Lung (tissue), 17 donors: ENCODE measurements at places on chromosomes 5 and 9.

DNA sequence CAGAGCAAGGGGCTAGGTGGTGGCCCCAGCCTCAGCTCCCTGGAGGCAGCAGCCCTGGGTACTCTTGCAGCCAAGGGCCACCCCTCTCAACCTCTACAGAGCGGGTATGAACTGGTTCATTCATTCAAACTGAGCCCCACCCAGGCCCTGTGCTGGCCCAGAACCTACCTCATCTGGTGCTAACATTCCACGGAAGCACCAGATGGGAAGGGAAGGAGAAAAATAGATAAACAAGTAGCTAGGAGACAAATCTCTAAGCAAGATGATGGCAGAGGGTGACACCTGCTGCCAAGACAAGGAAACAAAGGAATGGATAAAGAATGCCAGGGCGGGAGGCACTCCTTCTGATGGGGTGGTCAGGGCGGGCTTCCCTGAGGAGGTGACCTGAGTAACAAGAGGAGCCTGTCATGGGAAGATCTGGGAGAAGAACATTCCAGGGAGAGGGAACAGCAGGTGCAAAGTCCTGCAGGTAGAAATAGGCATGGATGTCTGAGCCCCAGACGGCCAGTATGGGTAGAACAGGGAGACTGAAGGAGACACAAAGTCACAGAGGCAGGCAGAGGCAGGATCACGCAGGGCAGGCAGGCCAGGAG, 6.1 kb downstream of the ST6GALNAC4 start:
- peaks cover 24% of the 10 kb centered on the region for H3K4me1 ChIP-seq
- no peak for DNase-seq
- H3K4me3 ChIP-seq = no peak overlapping the region
- peaks cover 4% of the 10 kb centered on the region for H3K36me3 ChIP-seq
- H3K27me3 ChIP-seq = no peaks in the 10 kb centered on the region
- no peak overlapping the region for H3K27ac ChIP-seq

DNA sequence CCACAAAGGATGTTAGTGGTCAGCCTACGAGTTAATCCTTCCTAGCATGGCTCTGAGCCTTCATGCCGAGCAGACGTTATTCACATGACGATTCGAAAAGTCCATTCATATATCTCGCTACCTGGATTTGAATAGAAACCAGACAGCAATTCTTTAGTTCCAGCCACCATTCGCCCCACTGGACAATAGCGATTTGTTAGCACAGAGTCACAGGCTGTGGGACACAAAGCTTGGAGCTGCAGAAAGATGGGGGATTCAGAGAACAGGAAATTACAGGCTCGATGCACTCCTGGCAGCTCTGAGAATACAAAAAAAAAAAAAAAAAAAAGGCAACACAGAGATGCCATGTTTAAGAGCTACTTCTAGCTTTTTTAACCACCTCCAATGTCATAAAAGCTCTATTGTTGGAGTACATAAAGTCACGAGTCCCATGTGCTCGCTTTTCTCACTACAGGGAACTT, 110.7 kb downstream of the NR6A1 start:
- H3K27me3 ChIP-seq = no peaks in the 10 kb centered on the region
- peak overlapping the region; percentile 11 for H3K4me3 ChIP-seq
- peak overlapping the region; percentile 49 for H3K27ac ChIP-seq
- peaks cover 3% of the 10 kb centered on the region for H3K4me1 ChIP-seq

DNA sequence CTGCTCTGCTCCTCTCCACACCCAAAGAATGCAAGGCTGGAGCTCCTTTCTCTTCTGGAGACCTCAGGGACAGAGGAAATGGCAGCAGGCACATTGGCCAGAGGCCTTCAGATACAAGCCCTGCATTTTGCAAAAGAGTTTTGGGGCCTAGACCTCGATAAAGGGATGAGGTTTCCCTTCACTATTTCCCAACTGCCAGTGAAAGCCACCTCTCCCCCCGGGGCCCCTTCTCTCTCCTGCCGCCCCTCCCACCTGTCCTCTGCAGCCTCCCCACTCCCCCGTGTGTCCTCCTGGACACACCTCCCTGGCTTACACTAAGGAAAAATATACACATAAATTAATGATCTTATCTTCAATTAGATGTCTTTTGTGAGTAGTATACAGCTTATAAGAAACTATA, 21.3 kb upstream of the LMNB1 start:
- no peak overlapping the region for H3K4me3 ChIP-seq
- no peak overlapping the region for H3K27ac ChIP-seq
- no peaks in the 10 kb centered on the region for H3K36me3 ChIP-seq
- H3K27me3 ChIP-seq = no peaks in the 10 kb centered on the region
- DNase-seq = no peak

DNA sequence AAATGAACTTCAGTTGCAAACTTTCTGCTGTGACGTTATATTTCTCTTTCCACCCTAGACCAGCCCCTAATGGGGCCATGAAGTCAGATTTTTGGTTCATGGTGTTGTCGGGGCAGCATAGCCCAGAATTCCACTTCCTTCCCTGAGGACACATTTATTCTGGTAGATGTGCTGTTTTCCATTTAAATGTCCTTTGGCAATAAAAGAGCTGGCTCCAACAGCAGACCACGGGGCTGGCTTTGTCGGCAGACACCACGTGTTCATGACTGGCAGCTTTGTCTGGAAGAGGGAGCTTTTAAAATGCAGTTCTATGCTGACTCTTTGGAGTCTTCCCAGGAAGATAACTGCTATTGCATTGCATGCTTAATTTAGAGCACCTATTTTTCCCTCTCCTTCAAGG, 17.6 kb upstream of the LCP2 start:
- no peak overlapping the region for H3K4me3 ChIP-seq
- peaks cover 13% of the 10 kb centered on the region for H3K4me1 ChIP-seq
- H3K36me3 ChIP-seq = no peaks in the 10 kb centered on the region
- peak; percentile 76 for DNase-seq
- H3K27ac ChIP-seq = no peak overlapping the region
- H3K27me3 ChIP-seq = no peaks in the 10 kb centered on the region

GRCh38 chr5:112413611-112414010, 5.5 kb downstream of the EPB41L4A start:
- peaks cover 6% of the 10 kb centered on the region for H3K4me1 ChIP-seq
- no peak for DNase-seq
- H3K27me3 ChIP-seq = no peaks in the 10 kb centered on the region

DNA sequence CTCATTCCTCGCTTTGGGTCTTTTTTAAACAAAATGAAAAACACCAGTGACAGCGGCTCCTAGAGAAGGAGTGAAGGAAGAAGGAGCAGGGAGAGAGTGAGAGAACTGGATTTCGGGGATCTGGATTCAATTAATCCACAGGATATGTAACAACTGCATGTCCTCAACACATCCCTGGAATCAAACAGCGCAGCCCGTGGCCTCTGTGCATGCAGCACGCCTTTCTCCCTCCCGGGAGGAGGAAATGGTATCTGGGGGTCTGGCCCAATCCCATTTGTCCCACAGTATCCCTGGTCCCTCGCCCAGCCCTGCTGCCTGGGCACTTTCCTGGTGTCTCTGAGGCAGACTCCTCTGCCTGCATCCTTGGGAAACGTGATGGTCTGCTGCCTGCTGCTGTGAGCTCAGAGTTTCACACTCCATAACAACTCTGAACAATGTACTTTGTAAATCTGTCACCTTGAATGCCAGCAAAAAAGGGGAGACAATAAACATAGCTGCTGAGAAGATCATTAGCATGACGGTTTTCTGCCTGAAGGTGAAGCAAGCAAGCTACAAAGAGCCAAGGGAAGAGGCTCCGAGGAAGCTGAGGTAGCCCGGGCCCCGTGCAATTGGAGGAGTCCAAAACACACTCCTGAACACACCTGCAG, 56.1 kb downstream of the PTCH1 start:
- DNase-seq = peak; percentile 70
- no peaks in the 10 kb centered on the region for H3K27me3 ChIP-seq
- no peak overlapping the region for H3K4me3 ChIP-seq

- no peaks in the 10 kb centered on the region for H3K4me1 ChIP-seq
- no peak overlapping the region for H3K27ac ChIP-seq
- no peaks in the 10 kb centered on the region for H3K27me3 ChIP-seq
- H3K36me3 ChIP-seq = peaks cover 4% of the 10 kb centered on the region
- DNase-seq = no peak
- no peak overlapping the region for H3K4me3 ChIP-seq
Measured at GRCh38 chr9:33858423-33858822, 41.5 kb downstream of the UBE2R2 start.

- H3K4me1 ChIP-seq = no peaks in the 10 kb centered on the region
- H3K27ac ChIP-seq = no peak overlapping the region
- no peaks in the 10 kb centered on the region for H3K27me3 ChIP-seq
- H3K36me3 ChIP-seq = no peaks in the 10 kb centered on the region
- no peak overlapping the region for H3K4me3 ChIP-seq
Measured at GRCh38 chr5:64347309-64347708, 158.5 kb upstream of the RGS7BP start.

GRCh38 chr9:21096172-21096900, 18.6 kb upstream of the IFNB1 start:
- no peak overlapping the region for H3K4me3 ChIP-seq
- H3K27ac ChIP-seq = peak overlapping the region; percentile 29
- no peaks in the 10 kb centered on the region for H3K36me3 ChIP-seq

GRCh38 chr5:32325062-32325461, 12.3 kb upstream of the MTMR12 start:
- H3K36me3 ChIP-seq = no peaks in the 10 kb centered on the region
- H3K4me3 ChIP-seq = no peak overlapping the region
- peak; percentile 52 for DNase-seq
- H3K4me1 ChIP-seq = no peaks in the 10 kb centered on the region

DNA sequence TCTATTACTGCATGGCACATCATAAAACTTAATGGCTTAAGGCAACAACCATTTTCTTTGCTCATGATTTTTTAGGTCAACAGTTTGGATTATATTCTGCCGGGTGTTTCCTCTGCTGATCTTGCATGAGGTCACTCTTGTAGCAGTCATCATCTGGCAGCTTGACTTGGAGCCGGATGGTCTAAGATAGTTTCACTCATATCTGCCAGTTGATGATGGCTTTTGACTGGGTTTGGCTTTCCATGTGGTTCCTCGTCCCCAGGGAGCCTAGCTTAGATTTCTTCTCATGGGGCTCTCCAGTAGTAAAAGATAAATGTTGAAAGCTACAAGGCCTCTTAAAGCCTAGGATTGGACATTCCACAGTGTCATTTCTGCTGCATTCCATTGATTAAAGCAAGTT, 27.4 kb downstream of the LNPEP start:
- H3K4me3 ChIP-seq = no peak overlapping the region
- peaks cover 3% of the 10 kb centered on the region for H3K4me1 ChIP-seq
- H3K27ac ChIP-seq = peak overlapping the region; percentile 33
- H3K36me3 ChIP-seq = no peaks in the 10 kb centered on the region

- no peaks in the 10 kb centered on the region for H3K36me3 ChIP-seq
- no peaks in the 10 kb centered on the region for H3K4me1 ChIP-seq
- no peak overlapping the region for H3K4me3 ChIP-seq
- peak; percentile 50 for DNase-seq
- peak overlapping the region; percentile 41 for H3K27ac ChIP-seq
- H3K27me3 ChIP-seq = no peaks in the 10 kb centered on the region
Measured at GRCh38 chr5:142295084-142295758, 29.6 kb downstream of the SPRY4 start.

DNA sequence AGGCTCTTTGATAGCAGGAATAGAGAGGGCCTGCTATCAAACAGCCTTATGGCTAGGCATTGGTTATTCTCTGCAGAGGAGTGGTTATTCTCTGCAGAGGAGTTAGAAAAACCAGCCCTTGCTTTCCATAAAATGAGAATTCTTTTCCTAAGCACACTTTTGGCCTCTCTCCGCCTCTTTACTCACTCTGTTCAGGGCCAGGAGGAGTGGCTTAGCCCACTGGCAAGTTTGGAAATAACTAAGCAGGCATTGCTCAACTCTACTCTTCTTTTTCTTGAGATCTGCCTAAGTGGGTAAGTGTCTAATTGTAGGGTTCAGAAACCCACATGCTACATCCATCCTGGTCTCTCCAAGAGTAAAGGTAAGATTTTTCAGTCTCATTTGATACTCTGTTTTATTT, 341.7 kb downstream of the KIAA0825 start:
- no peaks in the 10 kb centered on the region for H3K36me3 ChIP-seq
- peaks cover 5% of the 10 kb centered on the region for H3K27me3 ChIP-seq
- H3K4me1 ChIP-seq = no peaks in the 10 kb centered on the region

GRCh38 chr9:38488156-38488698, 64.0 kb upstream of the IGFBPL1 start:
- H3K27me3 ChIP-seq = no peaks in the 10 kb centered on the region
- no peak overlapping the region for H3K4me3 ChIP-seq
- H3K27ac ChIP-seq = no peak overlapping the region
- H3K36me3 ChIP-seq = no peaks in the 10 kb centered on the region

- DNase-seq = no peak
- no peaks in the 10 kb centered on the region for H3K27me3 ChIP-seq
- H3K4me3 ChIP-seq = no peak overlapping the region
- H3K36me3 ChIP-seq = no peaks in the 10 kb centered on the region
Measured at GRCh38 chr5:96243203-96243602, 189.8 kb downstream of the PCSK1 start.

- H3K27ac ChIP-seq = no peak overlapping the region
- no peak overlapping the region for H3K4me3 ChIP-seq
- no peaks in the 10 kb centered on the region for H3K4me1 ChIP-seq
- H3K27me3 ChIP-seq = no peaks in the 10 kb centered on the region
Measured at GRCh38 chr5:147391781-147392180, 118.1 kb downstream of the DPYSL3 start.

GRCh38 chr5:151130922-151131891, 26.4 kb downstream of the ANXA6 start:
- H3K27me3 ChIP-seq = no peaks in the 10 kb centered on the region
- H3K4me3 ChIP-seq = no peak overlapping the region
- H3K4me1 ChIP-seq = no peaks in the 10 kb centered on the region
- DNase-seq = peak; percentile 56
- peak overlapping the region; percentile 36 for H3K27ac ChIP-seq

DNA sequence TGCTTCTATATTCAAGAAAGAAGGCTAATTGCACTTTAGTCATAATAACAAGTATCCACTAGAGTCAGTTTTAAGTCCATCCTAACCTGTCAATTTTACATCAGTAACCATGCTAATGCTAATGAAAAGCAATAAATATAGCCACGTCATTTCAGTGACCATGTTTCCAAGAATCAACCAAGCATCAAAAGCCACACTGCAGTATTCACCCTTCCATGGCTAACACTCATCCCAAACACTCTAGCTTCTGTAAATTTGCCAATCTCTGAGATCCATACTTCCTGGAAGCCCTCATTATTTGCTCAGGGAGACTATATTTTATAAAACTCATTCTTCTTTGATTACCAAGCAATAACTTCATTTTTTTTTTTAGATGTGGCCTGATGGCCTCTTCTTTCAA, 712.0 kb downstream of the CETN3 start:
- no peak overlapping the region for H3K4me3 ChIP-seq
- no peak for DNase-seq
- H3K36me3 ChIP-seq = no peaks in the 10 kb centered on the region
- H3K27ac ChIP-seq = no peak overlapping the region
- no peaks in the 10 kb centered on the region for H3K4me1 ChIP-seq
- no peaks in the 10 kb centered on the region for H3K27me3 ChIP-seq
